Trophoblast cell (in vitro differentiated cells and primary cell): ENCODE measurements at places on chromosomes 11 and 22.

DNA sequence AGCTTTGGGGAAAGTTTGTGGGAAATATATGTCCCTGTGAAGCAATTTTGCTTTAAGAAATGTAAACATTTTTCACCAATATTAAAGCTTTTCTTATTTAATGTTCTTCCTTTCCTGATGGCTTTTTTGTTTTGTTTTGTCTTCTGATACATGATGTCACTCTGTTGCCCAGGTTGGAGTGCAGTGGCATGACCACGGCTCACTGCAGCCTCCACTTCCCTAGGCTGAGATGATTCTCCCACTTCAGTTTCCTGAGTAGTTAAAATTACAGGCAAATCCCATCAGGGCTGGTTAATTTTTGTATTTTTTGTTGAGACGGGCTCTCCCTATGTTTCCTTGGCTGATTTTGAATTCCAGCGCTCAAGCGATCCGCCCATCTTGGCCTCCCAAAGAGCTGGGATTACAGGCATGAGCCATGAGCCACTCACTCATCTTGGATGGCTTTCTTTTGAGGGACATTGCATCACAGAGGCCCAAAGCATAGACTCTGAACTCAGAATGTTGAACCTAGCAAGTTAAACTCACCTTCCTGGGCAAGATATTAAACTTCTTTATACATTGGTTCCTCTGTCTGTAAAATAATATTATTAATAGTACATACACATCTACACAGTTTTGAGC, 651 bp upstream of the CARD16 start:
- no peak for DNase-seq
- no peak overlapping the region for H3K4me3 ChIP-seq
- H3K27ac ChIP-seq = no peak overlapping the region
- no peaks in the 10 kb centered on the region for H3K4me1 ChIP-seq
- no peaks in the 10 kb centered on the region for H3K27me3 ChIP-seq

- no peaks in the 10 kb centered on the region for H3K27me3 ChIP-seq
- peaks cover 2% of the 10 kb centered on the region for H3K36me3 ChIP-seq
- no peak for DNase-seq
- H3K4me3 ChIP-seq = no peak overlapping the region
- no peak overlapping the region for H3K27ac ChIP-seq
Measured at GRCh38 chr22:46604306-46604690, 15.9 kb upstream of the GRAMD4 start.

GRCh38 chr22:32880893-32881596, 79.5 kb downstream of the TIMP3 start:
- H3K36me3 ChIP-seq = no peaks in the 10 kb centered on the region
- no peak for DNase-seq
- no peaks in the 10 kb centered on the region for H3K27me3 ChIP-seq
- no peaks in the 10 kb centered on the region for H3K4me1 ChIP-seq
- no peak overlapping the region for H3K27ac ChIP-seq

DNA sequence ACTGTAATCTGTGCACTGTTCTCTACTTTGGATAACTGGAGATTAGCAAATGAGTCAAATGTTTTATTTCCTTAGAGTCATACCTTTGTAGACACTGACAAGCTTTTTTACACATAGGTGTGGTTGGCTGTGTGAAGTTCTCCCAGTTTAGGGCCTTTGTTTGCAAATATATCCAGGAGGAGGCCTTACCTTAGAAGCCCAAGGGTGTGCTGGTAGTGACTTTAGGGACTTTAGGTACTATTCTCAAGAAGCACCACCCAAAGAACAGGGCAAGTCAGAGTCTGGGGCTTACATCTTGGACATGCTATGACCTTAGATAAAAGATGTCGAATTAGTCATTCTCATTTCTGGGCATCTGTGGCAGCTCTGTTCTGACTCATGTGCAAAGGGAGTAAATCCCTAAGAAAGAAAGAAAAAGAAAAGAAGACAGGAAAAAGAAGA, 4.8 kb upstream of the FAR1 start:
- DNase-seq = no peak
- H3K27me3 ChIP-seq = no peaks in the 10 kb centered on the region
- H3K4me3 ChIP-seq = no peak overlapping the region
- no peaks in the 10 kb centered on the region for H3K36me3 ChIP-seq
- H3K4me1 ChIP-seq = peaks cover 4% of the 10 kb centered on the region

- peaks cover 19% of the 10 kb centered on the region for H3K4me1 ChIP-seq
- peak; percentile 91 for DNase-seq
- H3K4me3 ChIP-seq = no peak overlapping the region
- H3K36me3 ChIP-seq = no peaks in the 10 kb centered on the region
Measured at GRCh38 chr11:2271077-2271326, 614 bp upstream of the ASCL2 start.

DNA sequence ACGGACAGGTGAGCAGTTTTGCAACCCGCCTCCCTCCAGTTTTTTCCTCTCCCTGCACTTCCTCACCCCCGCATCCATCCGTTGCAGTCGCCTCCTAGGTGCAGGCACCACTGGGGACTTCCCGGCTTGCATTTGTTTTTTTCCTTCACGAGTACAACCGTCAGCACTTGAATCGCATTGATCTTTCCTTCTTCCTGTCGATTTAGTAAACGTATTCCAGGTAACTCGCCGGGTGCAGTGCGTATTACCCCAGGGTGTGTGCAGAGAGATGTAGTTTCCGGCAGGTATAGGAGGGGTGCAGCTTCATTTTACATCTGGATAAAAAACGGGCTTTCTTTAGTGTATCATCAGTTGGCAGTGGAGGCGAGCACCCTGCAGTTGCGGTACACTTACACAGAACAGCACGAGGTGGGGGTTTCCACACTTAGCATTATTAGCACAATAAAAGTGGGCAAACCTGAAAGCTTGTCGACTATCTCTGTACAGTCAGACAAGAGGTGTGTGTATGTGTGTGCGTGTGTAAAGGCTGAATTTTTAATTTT, at the start of gene SORL1-AS1:
TSS of gene SORL1-AS1 (minus strand) at position 359 of the 542 bp plus-strand sequence.
- no peaks in the 10 kb centered on the region for H3K36me3 ChIP-seq
- peak; percentile 10 for DNase-seq
- peaks cover 29% of the 10 kb centered on the region for H3K4me1 ChIP-seq
- H3K4me3 ChIP-seq = peak within 1 kb of the TSS; percentile 86

- H3K27me3 ChIP-seq = no peaks in the 10 kb centered on the region
- H3K36me3 ChIP-seq = no peaks in the 10 kb centered on the region
- H3K27ac ChIP-seq = no peak overlapping the region
- no peak for DNase-seq
- H3K4me1 ChIP-seq = no peaks in the 10 kb centered on the region
Measured at GRCh38 chr11:119608781-119609180, 120.2 kb downstream of the NECTIN1 start.

GRCh38 chr11:36373016-36374010, 77.2 kb downstream of the PRR5L start:
- H3K4me3 ChIP-seq = no peak overlapping the region
- H3K27me3 ChIP-seq = peaks cover 15% of the 10 kb centered on the region
- DNase-seq = no peak
- H3K4me1 ChIP-seq = peaks cover 5% of the 10 kb centered on the region
- H3K36me3 ChIP-seq = no peaks in the 10 kb centered on the region

- no peaks in the 10 kb centered on the region for H3K27me3 ChIP-seq
- H3K4me3 ChIP-seq = no peak overlapping the region
- H3K36me3 ChIP-seq = no peaks in the 10 kb centered on the region
- H3K4me1 ChIP-seq = peaks cover 6% of the 10 kb centered on the region
Measured at GRCh38 chr22:26797910-26798309, 140.5 kb downstream of the MIAT start.

DNA sequence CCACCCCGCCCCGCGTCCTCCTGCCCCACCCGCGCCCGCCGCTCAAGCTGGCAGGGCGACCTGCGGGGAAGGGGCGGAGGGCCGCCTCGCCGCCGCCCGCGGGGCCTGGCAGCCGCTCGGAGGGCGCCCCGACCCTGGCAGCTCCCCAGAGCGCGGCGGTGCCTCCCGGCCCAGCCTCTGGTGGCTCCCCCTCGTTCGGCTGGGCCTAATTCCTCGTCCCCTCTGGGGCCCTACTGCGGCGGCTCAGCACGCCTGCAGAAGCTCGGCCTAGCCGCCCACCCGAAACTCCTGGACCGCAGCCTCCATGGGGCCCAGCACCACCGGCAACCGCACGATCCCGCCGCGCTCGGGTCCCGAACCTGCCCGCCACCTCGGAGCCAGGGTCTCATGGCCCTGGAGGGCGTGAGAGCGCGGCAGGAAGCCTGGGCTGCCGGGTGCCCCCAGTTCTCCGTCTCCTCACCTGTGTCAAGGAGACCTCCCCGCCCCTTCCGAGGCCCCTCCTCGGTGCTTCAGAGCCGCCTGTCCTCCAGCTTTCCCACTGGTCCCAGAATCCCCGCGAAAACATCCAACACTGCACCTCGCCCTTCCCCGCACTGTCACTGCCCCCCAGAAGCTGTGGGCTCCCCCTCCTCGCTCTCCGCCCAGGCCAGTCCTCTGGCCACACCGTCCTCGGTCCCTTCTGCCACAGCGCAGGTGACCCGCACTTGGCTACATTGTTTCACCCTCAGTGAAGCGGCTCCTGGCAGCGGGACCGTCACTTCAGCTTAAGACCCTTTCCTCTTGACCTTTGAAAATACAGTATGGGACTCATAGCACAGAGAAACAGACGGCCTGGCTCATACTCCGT, 613 bp upstream of the GSC2 start:
- H3K36me3 ChIP-seq = no peaks in the 10 kb centered on the region
- H3K27me3 ChIP-seq = peaks cover 62% of the 10 kb centered on the region
- no peaks in the 10 kb centered on the region for H3K4me1 ChIP-seq

GRCh38 chr11:121421149-121421901, 30.8 kb upstream of the SORL1 start:
- H3K4me3 ChIP-seq = no peak overlapping the region
- no peaks in the 10 kb centered on the region for H3K36me3 ChIP-seq
- H3K27me3 ChIP-seq = no peaks in the 10 kb centered on the region
- peak; percentile 3 for DNase-seq
- no peaks in the 10 kb centered on the region for H3K4me1 ChIP-seq
- H3K27ac ChIP-seq = no peak overlapping the region

- peaks cover 19% of the 10 kb centered on the region for H3K36me3 ChIP-seq
- H3K4me3 ChIP-seq = peak overlapping the region; percentile 69
- H3K4me1 ChIP-seq = peaks cover 7% of the 10 kb centered on the region
- DNase-seq = no peak
- H3K27ac ChIP-seq = no peak overlapping the region
Measured at GRCh38 chr11:2138431-2139122, 612 bp downstream of the IGF2 start.

DNA sequence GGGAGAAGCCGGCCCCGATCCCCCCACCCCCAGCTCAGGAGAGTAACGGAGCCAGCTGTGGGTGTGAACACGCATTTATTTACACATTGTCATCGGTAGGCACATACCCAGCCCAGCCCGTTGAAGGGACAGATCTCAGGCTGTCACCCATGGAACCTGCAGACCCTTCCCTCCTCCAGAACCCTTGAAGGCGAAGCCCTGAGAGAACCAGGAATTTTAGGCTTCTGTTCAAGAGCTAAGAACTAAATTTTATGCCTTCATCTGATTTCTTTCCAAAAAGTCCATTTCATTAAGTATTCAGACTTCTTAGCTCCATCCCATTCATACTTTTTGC, 379 bp upstream of the BRMS1 start:
- no peak for DNase-seq
- H3K27ac ChIP-seq = no peak overlapping the region
- peaks cover 9% of the 10 kb centered on the region for H3K4me1 ChIP-seq
- H3K27me3 ChIP-seq = no peaks in the 10 kb centered on the region
- peak overlapping the region; percentile 2 for H3K4me3 ChIP-seq
- H3K36me3 ChIP-seq = peaks cover 21% of the 10 kb centered on the region

DNA sequence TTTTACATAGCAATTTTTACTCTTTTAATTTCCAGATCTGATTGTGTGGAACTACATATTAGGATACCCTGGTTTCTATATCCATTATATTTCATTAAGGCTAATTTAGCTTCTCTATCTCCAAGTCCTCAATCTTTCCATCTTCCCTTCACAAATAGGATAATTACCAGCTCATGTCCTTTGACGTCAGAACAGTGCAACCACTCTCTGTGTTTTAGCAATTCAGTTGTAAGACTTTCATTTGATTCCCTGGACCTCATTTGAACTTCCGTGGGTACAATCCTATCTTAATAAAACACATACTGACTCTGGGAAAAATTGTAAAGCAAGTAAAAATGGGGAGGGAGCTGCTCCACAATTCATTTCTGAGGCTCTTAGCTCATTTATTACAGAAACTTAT, 52.8 kb downstream of the FAM76B start:
- no peaks in the 10 kb centered on the region for H3K36me3 ChIP-seq
- no peak overlapping the region for H3K4me3 ChIP-seq
- no peak overlapping the region for H3K27ac ChIP-seq
- H3K4me1 ChIP-seq = no peaks in the 10 kb centered on the region

DNA sequence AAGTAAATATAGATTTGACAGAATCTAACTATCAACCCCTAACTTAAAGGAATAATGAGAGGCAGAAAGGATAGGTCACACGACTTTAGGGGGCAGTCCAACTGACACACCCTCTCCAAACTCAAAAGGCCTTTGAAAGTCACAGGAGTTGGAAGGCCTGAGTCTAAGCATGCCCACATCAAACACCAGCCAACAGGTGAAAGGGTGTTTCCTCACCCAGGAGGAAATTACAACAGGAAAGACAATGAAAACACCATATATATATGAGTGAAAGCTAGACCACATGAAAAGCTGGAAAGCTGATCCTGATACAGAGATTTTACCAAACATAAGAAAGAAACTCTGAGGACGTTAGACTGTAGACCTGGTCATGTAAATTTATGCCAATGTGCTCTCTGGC, 10.5 kb upstream of the DEPDC7 start:
- H3K4me3 ChIP-seq = no peak overlapping the region
- no peak for DNase-seq
- H3K27ac ChIP-seq = no peak overlapping the region
- no peaks in the 10 kb centered on the region for H3K27me3 ChIP-seq
- H3K36me3 ChIP-seq = no peaks in the 10 kb centered on the region

DNA sequence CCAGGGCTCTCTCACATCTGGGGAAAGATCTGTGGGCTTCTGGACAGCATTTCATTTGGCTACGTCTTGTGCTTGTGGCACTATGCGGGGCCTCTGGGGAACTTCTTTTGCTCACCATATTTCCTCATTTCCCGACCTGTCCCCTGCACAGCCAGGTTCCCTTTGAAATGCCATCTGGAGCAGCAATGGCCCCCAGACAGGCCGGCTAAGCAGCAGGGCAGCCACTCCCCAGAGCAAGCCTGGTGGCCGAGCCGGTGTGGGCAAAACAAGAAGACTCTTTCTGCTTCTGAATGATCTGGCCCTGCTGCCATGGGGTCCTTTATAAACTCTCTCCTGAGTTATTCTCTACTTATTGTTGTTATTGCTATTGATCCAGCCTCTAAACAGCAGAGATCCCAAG, 190.7 kb upstream of the NECTIN1 start:
- H3K27ac ChIP-seq = no peak overlapping the region
- no peaks in the 10 kb centered on the region for H3K36me3 ChIP-seq
- no peak for DNase-seq
- no peak overlapping the region for H3K4me3 ChIP-seq
- no peaks in the 10 kb centered on the region for H3K4me1 ChIP-seq
- H3K27me3 ChIP-seq = no peaks in the 10 kb centered on the region

- H3K36me3 ChIP-seq = no peaks in the 10 kb centered on the region
- H3K27ac ChIP-seq = no peak overlapping the region
- no peaks in the 10 kb centered on the region for H3K27me3 ChIP-seq
- DNase-seq = no peak
- peaks cover 15% of the 10 kb centered on the region for H3K4me1 ChIP-seq
- no peak overlapping the region for H3K4me3 ChIP-seq
Measured at GRCh38 chr11:35041070-35041554, 97.9 kb upstream of the CD44 start.

- no peak overlapping the region for H3K4me3 ChIP-seq
- DNase-seq = no peak
- peaks cover 17% of the 10 kb centered on the region for H3K27me3 ChIP-seq
- H3K4me1 ChIP-seq = peaks cover 18% of the 10 kb centered on the region
- H3K36me3 ChIP-seq = peaks cover 21% of the 10 kb centered on the region
Measured at GRCh38 chr11:118604566-118604965, 2.8 kb upstream of the PHLDB1 start.

- no peak overlapping the region for H3K27ac ChIP-seq
- no peaks in the 10 kb centered on the region for H3K27me3 ChIP-seq
- peak; percentile 58 for DNase-seq
- peaks cover 21% of the 10 kb centered on the region for H3K36me3 ChIP-seq
Measured at GRCh38 chr11:46322759-46323158, 24.5 kb upstream of the DGKZ start.
